ENCODE measurements at places on chromosomes 2 and 18.

DNA sequence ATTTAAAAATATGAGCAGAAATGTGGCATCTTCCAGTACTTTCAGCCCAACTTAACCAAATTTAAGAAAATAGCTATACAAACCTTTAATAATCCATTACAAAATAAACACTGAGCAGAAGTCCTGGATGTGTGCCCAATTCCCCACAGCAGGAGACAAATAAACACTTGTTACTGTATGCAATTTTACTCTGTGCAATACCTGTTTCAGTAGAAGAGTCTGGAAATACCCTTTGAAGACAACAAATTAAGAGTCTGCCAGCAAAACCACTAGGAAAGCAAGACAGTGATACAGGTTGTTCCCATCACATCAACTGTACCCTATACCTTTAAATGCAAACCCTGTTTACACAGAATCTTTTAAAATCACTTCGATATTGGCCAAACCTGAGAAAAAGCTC, 41.4 kb upstream of the RNU4ATAC start:
- DNase-seq = no peak

GRCh38 chr2:209380293-209380692, 43.6 kb upstream of the MAP2 start:
- no peak for DNase-seq

DNA sequence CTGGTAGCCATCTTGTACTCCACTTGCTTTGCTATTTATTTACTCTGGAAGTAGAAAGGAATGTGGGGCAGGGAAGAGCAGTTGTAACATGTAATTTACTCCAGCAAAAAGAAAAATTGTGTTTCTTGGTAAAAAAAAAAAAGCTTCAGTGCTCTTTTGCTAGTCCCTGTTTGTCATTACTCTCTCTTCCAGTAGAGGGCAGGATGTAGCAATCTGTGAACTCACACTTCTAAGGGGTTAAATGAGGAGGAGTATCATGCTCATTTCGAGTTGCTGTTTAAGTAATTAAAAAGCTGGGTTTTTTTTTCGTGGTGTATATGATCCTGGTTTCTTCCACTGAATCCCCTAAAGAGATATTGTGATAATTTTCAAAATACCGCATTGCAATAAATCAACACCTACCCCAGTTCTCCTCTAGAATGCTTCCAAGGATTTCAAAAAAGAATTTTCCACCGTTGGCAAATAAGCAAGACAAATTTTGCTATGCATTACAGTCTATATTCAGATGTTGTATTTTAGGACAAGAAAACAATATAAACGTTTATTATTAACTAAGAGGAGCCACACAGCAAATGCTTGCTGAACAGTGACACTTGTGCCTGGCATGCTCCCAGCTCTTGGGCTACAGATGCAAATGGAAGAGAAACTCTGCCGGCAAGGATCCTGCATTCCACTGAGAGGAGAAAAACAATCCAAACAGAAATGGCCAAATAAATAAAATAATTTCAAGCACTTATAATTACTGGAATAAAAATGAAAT, 261.6 kb downstream of the ASXL3 start:
- no peak for DNase-seq

GRCh38 chr2:28227498-28227897, 165.2 kb upstream of the FOSL2 start:
- DNase-seq = no peak

- no peak for DNase-seq
Measured at GRCh38 chr2:233075141-233075965, 15.2 kb downstream of the INPP5D start.

GRCh38 chr2:100110614-100111000, 31.8 kb downstream of the AFF3 start:
- DNase-seq = no peak
